HFFc6 (cell line): ENCODE measurements at places on chromosomes 12 and 14.

DNA sequence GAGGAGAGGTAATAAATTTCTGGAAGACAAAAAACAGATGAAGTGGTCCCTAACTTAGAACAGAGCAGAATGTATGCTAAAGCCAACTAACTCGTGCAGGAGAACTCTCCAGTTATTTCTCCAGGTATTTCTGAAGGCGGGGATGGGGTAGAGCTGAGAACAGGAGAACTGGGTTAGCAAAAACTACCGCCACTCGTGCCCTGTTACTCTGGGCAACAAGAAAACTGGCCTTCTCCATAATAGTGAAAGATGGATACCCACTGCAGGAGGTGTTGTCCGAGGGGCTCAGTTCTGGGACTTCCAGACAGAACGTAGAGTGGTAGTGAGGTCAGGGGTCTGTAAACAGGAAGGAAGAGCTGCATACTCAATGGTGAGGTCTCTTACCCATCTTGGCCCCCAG, 187.3 kb upstream of the FRMD6 start:
- no peak for DNase-seq

DNA sequence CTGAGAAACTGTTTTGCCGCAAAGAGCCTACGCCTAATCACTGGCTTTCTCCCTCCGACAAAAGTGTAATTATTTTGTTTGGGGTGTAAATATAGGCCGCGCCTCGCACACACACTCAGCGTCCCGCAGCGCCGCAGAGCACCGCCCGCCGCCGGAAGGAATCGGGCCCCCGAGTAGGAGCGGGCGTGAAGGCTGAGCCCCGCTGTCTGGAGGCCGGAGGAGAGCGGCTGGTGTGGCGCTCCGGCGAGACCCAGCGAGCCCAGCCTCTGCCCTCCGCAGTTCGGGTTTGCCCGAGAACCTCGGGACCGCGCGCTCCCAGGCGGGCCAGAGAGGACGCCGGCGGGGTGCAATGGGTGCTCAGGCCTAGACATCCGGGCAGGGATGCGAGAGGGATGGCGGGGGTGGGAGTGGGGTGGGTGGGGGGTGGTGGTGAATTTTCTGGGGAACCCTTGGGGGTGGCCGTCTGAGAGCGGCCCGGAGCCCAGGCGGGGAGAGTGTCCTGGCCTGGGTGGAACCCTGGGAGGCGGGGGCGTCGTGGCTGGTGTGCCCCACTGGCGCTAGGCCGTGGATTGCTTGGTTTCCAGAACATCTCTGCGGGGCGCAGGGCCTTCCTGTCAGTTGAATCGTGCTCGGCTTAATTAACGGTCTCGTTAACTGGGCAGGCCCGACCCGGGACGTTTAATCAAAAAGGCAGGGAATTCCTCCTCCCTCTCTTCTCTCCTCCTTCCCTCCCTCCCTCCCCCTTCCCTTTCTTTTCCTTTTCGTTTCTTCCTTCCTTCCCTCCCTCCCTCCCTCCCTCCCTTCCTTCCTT, 4.7 kb upstream of the LHX5 start:
- no peak for DNase-seq

DNA sequence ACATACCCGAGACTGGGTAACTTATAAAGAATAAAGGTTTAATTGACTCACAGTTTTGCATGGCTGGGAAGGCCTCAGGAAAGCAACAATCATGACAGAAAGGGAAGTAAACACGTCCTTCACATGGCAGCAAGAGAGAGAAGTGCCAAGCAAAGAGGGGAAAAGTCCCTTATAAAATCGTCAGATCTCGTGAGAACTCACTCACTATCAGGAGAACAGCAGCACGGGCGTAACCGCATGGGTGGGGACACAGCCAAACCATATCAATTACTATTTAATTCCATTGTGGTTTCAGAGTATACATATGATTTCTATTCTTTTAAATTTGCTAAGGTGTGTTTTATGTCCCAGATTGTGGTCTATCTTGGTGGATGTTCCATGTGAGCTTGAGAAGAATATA, 117.9 kb downstream of the SCAF11 start:
- DNase-seq = no peak

DNA sequence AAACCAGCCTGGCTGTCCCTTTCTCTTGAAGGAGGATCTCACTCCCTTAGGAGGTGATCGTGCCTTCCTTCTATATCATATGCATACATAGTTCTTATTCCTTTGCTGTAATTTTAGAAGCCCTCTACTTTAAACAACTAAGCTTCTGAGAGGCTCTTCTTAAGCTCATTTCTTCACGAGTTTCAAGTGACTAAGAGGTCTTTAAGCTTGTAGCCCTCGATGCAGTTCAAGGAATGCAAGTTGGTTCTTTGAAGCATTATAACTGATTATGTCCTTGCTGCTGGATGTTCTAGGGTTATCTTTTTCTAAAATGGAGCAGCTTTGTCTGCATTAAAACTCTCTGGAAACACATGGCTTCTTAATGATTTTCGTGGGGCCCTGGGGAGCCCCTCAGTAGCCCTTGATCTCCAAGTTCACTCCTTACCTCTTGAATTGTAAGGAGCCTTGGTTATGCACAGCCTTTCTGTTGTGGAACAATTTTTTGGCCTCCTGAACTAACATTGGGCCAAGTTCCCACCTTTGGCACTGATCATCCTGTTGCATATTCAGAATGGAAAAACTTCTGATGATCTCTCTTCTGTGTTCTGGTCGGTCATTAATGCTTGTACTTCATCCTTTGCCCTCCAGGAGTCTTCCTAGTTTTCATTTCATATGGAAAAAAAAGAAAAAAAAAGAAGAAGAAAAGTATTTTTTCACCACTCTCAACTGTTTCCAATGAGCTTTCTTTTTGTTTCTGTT, 12.6 kb downstream of the RASSF8 start:
- DNase-seq = no peak

DNA sequence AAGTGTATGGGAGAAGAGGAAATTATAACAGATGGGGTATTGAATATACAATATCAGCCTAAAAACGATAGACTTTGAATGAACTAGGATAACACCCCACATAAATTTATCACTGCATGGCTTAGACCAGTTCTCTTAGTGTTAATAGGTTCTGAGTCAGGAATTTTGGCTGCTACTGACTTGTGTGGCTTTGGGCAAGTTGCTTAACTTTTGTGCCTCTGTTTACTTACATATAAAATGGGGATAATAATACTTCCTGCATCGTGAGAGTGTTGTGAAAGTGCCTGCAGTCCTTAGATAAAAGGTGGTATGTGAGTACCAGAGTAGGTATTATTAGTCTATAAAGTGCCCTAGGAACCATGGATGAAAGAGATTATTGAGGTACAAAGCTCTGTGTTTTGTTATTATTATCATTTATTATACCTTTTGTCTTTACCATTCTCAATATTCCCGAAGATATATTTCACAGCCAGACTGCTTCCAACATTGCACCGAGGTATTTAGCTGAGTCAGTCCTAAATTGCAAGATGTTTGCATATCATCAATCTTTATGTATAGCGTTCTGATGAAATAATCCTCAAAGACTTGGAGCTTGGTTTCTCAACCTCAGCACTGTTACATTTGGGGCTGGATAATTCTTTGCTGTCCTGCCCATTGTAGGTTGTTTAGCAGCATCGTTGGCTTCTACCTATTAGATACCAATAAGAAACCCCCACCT, 2.3 kb upstream of the PAWR start:
- no peak for DNase-seq

DNA sequence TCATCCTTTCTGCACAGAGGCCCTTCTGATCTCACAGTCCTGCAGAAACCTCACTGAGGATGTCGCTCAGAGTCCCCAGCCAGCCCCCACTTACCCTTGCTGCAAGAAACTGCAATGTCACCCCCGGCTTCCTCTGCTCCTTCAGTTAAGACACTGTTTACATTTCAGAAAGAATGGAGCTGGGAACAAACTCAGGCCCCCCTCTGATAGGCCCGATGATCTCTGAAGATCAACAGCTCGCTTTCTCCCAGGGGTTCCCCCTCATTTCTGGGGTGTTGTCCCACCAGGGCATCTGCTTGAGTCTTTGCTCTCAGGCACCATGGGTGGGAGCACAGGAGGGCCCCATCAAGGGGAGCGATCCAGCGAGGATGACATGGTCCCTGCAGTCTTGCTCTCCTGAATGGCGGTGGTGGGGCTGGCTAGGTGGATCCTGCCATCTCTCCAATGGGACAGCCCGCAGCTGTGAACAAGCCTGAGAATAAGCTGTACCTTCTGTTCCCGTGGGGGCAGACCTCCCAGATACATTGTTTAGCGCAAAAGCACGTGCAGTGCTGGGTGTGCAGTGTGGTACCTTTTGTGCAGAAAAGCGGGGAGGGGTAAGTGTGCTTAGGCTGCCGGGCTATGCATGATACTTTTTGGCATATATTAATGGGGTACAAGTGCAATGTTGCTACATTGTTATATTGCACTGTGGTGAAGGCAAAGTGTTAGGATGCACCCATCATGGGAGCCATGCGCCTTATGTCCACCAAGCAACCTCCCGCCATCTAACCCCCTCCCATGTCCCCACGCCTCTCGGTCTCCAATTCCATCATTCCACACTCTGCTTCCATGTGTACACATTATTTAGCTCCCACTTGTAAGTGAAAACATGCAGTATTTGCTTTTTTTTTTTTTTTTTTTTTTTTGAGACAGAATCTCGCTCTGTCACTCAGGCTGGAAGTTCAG, 6.7 kb upstream of the NCOR2 start:
- DNase-seq = no peak

GRCh38 chr12:57908511-57908910, 32.9 kb upstream of the ATP23 start:
- DNase-seq = no peak

- no peak for DNase-seq
Measured at GRCh38 chr14:62071039-62071438, 308.8 kb downstream of the SNAPC1 start.

DNA sequence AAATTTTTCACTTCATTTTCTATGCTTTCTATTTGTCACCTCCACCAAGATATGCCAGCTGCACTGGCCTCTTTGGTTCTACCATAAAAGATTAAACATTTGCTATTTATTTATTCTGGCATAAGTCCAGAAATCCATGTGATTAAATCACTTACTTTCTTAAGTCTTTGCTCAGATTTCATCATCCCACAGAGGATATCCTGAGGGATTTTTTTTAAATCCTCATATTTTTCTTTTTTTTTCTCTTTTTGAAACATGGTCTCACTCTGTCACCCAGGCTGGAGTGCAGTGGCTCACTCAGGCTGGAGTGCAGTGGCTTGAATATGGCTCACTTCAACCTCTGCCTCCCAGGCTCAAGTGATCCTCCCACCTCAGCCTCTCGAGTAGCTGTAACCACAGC, 645.4 kb upstream of the ATXN7L3B start:
- no peak for DNase-seq

DNA sequence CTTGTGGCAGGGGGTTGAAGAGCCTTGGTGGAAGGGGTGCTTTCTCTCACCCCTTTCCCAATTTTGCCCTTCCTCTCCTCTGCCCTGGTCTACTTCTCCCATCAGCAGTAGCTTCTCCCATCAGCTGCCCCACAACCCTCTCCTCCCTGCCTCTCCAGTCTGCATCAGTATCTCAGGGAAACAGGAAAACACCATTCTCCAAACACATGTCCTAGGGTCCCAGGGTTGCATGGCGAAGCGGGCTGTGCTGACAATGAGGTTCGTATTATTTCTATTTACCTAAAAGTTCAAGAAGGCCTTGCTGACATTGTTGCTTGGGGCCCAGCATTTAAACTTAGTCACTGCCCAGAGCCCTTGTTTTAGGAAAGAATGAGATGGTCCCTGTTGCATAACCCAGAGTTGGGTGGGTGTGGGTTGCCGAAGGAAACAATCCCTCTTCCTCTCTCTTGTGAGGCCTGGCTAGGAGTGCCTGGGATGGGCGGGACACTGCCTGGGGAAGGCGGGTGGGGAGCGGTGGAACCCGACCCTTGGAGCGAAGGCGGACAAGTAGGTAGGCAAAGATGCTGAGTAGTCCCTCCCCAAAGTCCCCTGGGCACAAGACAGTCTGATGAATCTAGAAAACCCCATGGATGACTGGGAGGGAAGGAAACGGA, 1.3 kb upstream of the IGFBP6 start:
- DNase-seq = peak; percentile 59

GRCh38 chr12:10709808-10710207, 13.3 kb downstream of the YBX3 start:
- DNase-seq = no peak

DNA sequence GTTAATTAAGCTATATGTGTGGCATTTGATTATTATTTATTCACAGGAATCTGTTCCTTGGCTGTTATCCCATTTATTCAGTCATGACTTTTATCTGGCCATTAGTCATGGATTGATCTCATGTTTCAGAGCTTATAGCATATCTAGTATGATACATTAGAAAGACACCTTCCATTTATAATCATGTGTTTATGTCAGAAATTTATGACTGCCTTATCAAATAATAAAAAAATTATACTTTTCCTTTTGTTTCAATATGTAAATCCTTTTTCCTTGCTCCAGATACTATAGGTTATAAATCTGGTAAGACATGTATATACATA, 248.0 kb upstream of the PDE3A start:
- DNase-seq = no peak

- DNase-seq = no peak
Measured at GRCh38 chr12:85979641-85980040, 105.5 kb downstream of the NTS start.

GRCh38 chr14:59455411-59455810, 9.8 kb downstream of the GPR135 start:
- peak; percentile 17 for DNase-seq

GRCh38 chr12:91179315-91179714, 3.3 kb downstream of the DCN start:
- peak; percentile 2 for DNase-seq

DNA sequence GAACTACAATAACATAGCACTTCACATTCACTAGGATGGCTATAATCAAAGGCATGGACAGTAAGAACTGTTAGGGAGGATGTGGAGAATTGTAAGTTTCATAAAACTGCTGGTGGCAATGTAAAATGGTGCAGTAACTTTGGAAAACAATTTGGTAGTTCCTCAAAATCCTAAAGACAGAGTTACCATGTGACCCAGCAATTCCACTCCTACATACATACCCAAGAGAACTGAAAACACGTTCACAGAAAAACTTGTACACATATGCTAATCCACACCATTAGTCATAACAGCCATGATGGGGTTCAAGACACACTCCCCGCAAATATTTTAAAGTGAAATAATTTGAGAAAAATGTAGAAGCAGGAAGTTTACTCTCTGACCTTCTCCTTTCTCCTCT, 31.7 kb downstream of the GALC start:
- no peak for DNase-seq

GRCh38 chr12:57434517-57435223, at the start of gene INHBC:
Gene INHBC (plus strand): TSS chr12:57434784. CDS start chr12:57434887, 103 bp downstream.
- no peak for DNase-seq

DNA sequence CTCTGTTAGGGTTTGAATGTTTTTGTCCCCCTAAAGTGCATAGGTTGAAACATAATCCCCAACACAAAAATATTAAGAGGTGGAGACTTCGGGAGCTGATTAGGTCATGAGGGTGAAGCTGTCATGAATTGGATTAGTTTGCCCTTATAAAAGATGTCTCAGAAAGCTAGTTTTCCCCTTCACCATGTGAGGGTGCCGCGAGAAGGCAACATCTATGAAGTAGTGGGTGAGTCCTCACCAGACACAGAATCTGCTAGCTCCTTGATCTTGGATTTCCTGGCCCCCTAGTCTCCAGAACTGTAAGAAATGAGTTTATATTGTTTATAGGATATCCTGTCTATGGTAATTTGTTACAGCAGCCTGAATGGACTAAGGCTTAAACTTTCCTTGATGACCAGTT, 301.5 kb upstream of the ATP2B1 start:
- no peak for DNase-seq

- no peak for DNase-seq
Measured at GRCh38 chr14:75432411-75432810, 4.6 kb downstream of the JDP2 start.
